T-helper 17 cell (primary cell): ENCODE measurements at places on chromosomes 2 and 18. TPM values are rescaled to one million over a fixed set of nuclear protein-coding genes. Genes with fewer than 3 reads are reported as not detected.

Gene CSRNP3
- total RNA-seq, result not detected

Gene SLC5A7
- total RNA-seq, result not detected

Gene LRATD1
- total RNA-seq, result not detected

Gene PSMA8
- 0.52 TPM for total RNA-seq

Gene SATB2
- 0.05 TPM for total RNA-seq

Gene ABCG8
- not detected for total RNA-seq

- H3K27ac ChIP-seq, result no peak overlapping the region
- no peaks in the 10 kb centered on the region for H3K4me1 ChIP-seq
- DNase-seq, result no peak
- no peaks in the 10 kb centered on the region for H3K27me3 ChIP-seq
Observed at GRCh38 chr2:149816756-149817551, 229.4 kb upstream of the MMADHC start.

DNA sequence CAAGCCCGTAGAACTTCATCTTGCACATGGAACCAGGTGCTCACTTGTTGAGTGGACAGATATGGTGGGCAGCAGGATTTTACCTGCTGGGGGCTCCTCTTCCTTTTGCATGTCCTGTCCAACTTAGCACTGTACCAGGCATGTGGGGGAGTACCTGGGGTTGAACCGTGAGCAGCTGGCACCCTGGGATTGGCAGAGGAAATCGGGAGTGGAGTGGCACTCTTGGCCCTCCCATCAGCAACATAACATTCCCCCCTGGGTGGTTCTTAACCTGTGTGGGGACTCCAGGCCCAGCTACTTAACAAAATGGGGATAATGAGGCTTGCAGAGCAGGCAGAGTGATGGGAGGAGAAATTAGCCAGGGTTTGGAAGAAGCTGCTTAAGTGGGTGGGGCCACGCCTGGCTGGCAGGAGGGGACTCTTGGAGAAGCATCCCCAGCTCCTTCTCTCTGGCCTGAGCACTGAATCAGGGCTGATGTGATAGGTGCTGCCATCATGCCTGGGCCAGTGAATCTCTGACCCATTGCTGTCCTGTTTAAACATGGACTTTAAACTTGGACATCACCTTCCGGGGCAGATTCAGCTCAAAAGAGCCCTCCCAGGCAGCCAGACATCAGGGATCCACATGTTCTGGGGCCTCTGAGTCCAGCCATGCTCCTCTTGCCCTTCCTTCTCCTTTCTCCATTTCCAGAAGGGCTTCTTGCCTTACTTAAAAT lies 15.5 kb downstream of the FOSL2 start:
- DNase-seq, result no peak
- peaks cover 3% of the 10 kb centered on the region for H3K36me3 ChIP-seq
- H3K27ac ChIP-seq, result peak overlapping the region; percentile 99

- DNase-seq, result no peak
- H3K4me1 ChIP-seq, result no peaks in the 10 kb centered on the region
- no peaks in the 10 kb centered on the region for H3K27me3 ChIP-seq
- H3K4me3 ChIP-seq, result no peak overlapping the region
- no peaks in the 10 kb centered on the region for H3K36me3 ChIP-seq
Observed at GRCh38 chr2:160674146-160674750, 180.6 kb upstream of the RBMS1 start.

GRCh38 chr2:112821142-112821541 lies 15.4 kb downstream of the IL1B start:
- H3K36me3 ChIP-seq, result no peaks in the 10 kb centered on the region
- H3K27me3 ChIP-seq, result peaks cover 4% of the 10 kb centered on the region
- DNase-seq, result no peak
- no peak overlapping the region for H3K4me3 ChIP-seq
- no peak overlapping the region for H3K27ac ChIP-seq

DNA sequence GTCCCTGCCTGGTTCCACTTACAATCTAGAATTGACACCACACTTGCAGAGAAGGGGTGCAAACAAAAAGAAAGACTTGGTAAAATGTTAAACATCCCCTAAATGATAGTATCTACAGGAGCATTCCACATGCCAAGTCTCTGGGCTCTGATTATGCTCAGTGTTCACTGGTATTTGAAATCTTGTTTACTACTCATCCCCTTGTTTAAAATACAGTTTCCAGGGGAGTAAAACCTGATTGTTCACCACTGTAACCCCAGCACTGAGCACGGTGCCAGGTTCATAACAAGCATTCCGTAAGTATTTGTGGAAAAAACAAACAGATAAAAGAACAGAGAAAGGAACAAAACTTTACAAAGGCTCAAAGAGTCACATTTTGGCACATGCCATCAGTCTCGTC lies 11.7 kb downstream of the EPB41L3 start:
- DNase-seq, result no peak
- H3K36me3 ChIP-seq, result no peaks in the 10 kb centered on the region
- no peak overlapping the region for H3K27ac ChIP-seq
- peaks cover 10% of the 10 kb centered on the region for H3K27me3 ChIP-seq
- H3K4me1 ChIP-seq, result no peaks in the 10 kb centered on the region

GRCh38 chr2:174748948-174749347 lies 15.3 kb downstream of the CHRNA1 start:
- H3K4me3 ChIP-seq, result no peak overlapping the region
- peaks cover 3% of the 10 kb centered on the region for H3K27me3 ChIP-seq
- peaks cover 27% of the 10 kb centered on the region for H3K4me1 ChIP-seq
- DNase-seq, result peak; percentile 41
- H3K36me3 ChIP-seq, result peaks cover under 1% of the 10 kb centered on the region

GRCh38 chr2:118654945-118655344 lies 192.5 kb downstream of the EN1 start:
- no peaks in the 10 kb centered on the region for H3K36me3 ChIP-seq
- H3K4me1 ChIP-seq, result no peaks in the 10 kb centered on the region
- no peak overlapping the region for H3K4me3 ChIP-seq
- no peak overlapping the region for H3K27ac ChIP-seq
- DNase-seq, result no peak

GRCh38 chr2:20650877-20651730 lies at the start of gene HS1BP3:
Gene HS1BP3 (minus strand): TSS chr2:20651098. CDS start chr2:20651063, 35 bp downstream.
- peaks cover 37% of the 10 kb centered on the region for H3K4me1 ChIP-seq
- H3K27ac ChIP-seq, result peak within 1 kb of the TSS; percentile 94
- peak; percentile 93 for DNase-seq
- H3K36me3 ChIP-seq, result peaks cover 13% of the 10 kb centered on the region

DNA sequence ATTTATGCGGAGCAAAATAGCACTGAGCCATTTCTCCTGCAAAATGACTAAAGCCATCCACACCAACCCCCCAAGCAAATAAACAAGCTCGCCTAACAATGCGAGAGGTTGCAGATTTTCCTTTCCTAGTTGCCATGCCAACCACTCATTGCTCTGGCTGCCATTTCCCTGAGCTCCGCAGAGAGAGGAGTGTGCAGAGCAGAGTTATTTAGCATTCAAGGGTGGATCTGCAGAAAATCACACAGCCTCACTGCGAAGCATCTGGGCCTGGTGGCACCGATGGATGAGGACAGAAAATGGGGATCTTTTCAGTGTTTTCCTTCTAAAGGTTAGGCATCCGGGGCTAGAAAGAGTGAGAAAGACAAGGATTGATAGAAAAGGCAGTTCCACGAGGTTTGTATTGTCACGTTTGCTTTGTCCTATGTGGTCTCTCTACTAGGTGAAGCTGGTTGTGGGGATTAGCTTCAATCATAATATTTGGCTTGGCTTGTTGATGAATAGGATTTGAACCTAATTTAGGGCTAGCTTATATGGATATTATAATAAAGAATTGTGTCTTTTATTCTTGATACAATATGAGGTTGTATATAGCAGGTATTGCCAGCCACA lies 110.2 kb upstream of the UNC80 start:
- H3K27ac ChIP-seq, result no peak overlapping the region
- DNase-seq, result no peak
- no peaks in the 10 kb centered on the region for H3K4me1 ChIP-seq

DNA sequence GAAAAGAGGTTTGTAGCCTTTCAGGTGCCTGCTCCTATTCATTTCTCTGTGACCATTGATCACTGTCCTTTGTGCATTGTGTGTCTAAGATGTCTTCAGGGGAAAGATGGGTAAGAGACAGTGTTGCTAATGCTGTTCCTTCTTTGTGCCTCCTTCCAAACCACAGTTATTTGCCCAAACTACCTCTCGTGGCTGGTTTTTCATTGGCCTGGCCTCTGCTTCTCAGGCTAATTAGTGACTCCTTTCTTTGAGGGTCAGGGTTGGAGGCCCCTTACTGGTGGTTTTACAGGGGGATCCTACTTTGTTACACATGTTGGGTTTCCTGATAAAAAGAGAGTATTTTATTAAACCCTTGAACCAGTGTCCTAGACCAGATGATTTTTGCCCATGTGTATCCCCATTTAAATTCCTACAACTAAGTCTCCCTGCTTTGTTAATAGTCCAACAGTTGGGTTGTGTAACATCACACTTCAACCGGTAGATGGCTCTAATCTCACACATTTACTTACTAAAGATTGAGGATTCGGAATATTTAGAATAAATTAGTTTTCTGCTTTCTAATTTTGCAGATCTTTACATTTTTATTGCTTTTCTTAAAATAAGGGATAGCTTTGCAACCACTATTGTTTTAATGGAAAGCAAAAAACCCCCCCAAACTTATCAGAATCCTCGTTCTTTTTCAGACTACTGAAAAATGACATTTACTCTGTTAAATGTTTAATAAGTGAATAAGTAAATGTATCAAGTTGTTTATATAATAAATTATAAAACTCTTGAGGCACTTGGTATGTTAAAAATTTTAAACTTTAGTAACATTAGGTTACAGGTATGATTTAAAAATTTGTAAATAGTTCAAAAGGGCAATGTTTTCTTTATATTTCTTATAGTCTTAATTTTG lies 2.4 kb downstream of the MARS2 start:
- no peak for DNase-seq
- H3K4me3 ChIP-seq, result peak overlapping the region; percentile 96
- H3K4me1 ChIP-seq, result peaks cover 40% of the 10 kb centered on the region
- peaks cover 3% of the 10 kb centered on the region for H3K36me3 ChIP-seq
- H3K27ac ChIP-seq, result no peak overlapping the region
- no peaks in the 10 kb centered on the region for H3K27me3 ChIP-seq

GRCh38 chr18:9081940-9082339 lies 20.6 kb upstream of the NDUFV2 start:
- H3K4me3 ChIP-seq, result no peak overlapping the region
- H3K27ac ChIP-seq, result peak overlapping the region; percentile 95
- H3K27me3 ChIP-seq, result no peaks in the 10 kb centered on the region

GRCh38 chr18:43435851-43436250 lies 158.6 kb upstream of the SYT4 start:
- H3K4me3 ChIP-seq, result no peak overlapping the region
- no peak overlapping the region for H3K27ac ChIP-seq
- H3K36me3 ChIP-seq, result no peaks in the 10 kb centered on the region
- H3K4me1 ChIP-seq, result no peaks in the 10 kb centered on the region

- no peaks in the 10 kb centered on the region for H3K36me3 ChIP-seq
- no peak overlapping the region for H3K27ac ChIP-seq
- no peaks in the 10 kb centered on the region for H3K27me3 ChIP-seq
- DNase-seq, result no peak
- H3K4me1 ChIP-seq, result no peaks in the 10 kb centered on the region
- no peak overlapping the region for H3K4me3 ChIP-seq
Observed at GRCh38 chr2:129205766-129206165, 773.7 kb upstream of the RAB6C start.

DNA sequence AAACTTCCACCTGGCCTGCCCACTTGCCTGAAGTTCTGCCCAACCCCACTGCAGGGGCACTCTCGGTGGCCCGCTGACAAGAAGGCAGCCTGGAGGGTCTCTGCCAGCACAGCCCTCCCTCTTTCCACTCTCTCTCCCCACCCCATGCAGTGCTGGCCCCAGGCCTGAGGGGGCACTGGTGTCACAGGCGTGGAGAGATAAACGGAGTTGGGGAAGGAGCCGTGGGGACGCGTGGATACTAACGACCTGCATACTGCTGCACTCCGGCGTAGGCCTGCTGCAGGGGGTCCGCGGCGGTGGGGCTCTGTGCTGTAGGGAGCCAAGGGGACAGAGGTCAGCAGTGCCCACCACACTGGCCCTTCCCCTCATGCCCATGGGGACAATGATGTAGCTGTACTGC lies 299.3 kb downstream of the CELF4 start:
- DNase-seq, result no peak
- H3K27ac ChIP-seq, result no peak overlapping the region
- H3K36me3 ChIP-seq, result peaks cover 3% of the 10 kb centered on the region

DNA sequence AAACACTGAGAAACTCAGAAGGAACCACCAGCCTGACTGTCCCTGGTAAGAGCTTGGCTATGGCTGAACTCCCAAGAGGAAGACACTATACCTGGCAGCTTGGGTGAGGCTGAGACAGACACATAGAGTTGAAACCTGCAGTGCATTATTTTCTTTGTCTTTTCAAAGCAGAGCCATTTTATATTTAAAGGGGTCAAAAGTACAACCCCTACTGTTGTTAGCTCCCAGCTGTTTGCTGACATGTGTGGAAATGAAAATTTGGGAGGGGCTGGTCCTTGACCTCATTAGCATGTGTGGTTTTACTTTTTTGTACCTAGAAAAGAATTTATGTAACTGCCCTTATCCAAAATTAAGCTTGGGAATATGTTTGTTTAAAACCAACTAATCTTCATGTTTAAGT lies 309.0 kb downstream of the RPRM start:
- H3K27me3 ChIP-seq, result no peaks in the 10 kb centered on the region
- no peaks in the 10 kb centered on the region for H3K4me1 ChIP-seq
- no peak overlapping the region for H3K4me3 ChIP-seq
- H3K36me3 ChIP-seq, result no peaks in the 10 kb centered on the region
- no peak for DNase-seq

DNA sequence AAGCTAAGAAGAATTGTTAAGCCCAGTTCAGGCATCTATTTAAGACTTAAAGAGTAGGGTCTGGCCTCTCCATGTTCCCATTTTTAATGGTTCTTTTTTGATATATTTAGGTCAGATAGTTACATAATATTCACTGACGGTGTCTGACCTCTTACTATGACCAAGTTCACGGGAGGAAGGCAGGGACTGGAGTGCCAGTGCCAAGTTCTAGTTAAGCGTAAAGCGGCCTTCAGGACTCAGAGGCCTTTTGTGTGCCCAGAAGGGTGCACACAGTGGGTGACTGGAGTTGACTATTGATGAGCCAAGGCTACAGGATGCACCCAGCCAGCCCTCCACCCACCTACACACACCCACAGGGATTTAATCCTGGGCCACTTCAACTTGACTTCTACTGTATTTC lies 290.9 kb downstream of the PIEZO2 start:
- H3K27me3 ChIP-seq, result peaks cover 42% of the 10 kb centered on the region
- peaks cover 2% of the 10 kb centered on the region for H3K4me1 ChIP-seq
- H3K4me3 ChIP-seq, result no peak overlapping the region
- peaks cover 7% of the 10 kb centered on the region for H3K36me3 ChIP-seq
- H3K27ac ChIP-seq, result no peak overlapping the region
- DNase-seq, result no peak

DNA sequence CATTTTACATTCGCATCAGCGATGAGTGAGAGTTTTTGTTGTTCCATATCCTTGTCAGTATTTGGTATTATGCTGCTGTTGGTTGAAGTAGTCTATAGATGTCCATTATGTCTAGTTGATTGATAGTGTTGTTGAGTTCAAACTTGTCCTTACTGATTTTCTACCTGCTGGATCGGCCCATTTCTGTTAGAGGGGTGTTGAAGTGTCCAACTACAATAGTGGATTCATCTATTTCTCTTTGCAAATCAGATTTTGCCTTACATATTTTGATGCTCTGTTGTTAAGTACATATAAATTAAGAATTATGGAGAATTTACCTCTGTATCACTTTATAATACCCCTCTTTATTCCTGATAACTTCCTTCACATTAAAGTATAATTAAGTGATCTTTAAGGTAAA lies 8.7 kb downstream of the SPOPL start:
- peaks cover 3% of the 10 kb centered on the region for H3K36me3 ChIP-seq
- DNase-seq, result no peak
- H3K4me1 ChIP-seq, result peaks cover 34% of the 10 kb centered on the region
